Activated CD8-positive, alpha-beta memory T cell treated with anti-CD3 and anti-CD28 coated beads for 4 hours (primary cell): ENCODE measurements at places on chromosomes 4 and X.

DNA sequence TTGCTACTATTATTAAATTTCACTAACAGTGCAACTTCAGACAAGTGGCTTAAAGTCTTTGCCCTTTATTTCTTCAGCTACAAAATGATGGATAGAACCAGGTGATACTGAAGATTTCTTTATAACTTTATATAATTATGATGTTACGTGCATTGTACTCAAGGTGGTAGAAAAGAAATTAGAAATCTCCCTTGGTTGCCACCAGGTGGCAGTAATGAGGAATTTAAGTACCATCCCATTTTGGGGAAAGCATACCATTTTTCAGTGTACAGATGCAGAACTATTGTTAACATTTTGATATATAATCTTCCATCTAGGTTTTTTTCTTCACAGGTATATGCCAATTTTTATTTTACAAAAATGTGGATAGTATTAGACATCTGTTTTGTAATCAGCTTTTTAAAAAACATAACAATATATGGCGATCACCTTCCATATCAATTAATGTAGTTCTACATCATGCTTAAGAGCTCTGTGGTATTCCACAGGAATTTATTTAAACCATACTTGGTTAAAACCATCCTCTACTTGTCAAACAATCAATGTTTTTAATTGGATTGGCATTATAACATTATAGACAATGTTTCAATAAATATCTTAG lies 37.7 kb upstream of the RAB33B start:
- no peak for DNase-seq

DNA sequence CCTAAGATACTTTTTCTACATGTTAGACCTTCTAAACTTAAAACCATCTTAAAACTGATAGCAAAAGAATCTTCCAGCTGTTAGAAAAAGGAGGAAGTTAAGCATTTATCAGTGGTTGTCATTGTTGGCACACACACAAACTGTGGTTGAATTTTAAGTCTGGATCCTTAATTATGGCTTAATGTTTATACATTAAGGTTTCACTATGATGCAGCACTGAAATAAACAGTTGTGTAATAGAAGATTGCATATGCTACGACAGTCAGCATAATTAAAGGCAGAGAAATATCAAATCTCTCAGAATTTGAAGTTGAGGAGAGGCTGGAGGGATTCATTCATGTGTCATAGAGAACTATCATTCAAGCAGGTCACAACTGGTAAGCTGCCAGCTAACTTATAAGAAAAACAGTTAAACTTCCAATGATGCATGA lies 32.3 kb downstream of the ADGRA3 start:
- DNase-seq, result no peak

DNA sequence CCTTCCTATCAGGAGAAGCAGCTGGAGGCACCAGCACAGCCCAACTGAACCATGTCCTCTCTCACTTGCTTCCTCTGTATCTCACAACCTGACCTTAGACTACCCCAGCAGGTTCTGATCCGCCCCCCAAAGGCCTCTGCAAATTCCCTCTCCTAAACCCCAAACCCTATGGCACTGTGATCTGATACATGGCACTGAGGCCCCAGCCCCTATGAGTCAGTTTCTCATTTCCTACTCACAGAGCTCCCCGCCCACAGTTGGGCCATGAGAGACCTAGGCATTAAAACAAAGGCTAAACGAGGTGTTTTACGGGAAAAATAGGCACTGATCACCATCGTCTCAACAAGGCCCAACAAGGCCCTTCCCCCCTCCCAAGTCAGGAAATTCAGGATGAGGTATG lies 19.1 kb downstream of the SASH3 start:
- no peak for DNase-seq

- DNase-seq, result no peak
Measured at GRCh38 chrX:30935985-30936384, 46.9 kb upstream of the TAB3 start.

DNA sequence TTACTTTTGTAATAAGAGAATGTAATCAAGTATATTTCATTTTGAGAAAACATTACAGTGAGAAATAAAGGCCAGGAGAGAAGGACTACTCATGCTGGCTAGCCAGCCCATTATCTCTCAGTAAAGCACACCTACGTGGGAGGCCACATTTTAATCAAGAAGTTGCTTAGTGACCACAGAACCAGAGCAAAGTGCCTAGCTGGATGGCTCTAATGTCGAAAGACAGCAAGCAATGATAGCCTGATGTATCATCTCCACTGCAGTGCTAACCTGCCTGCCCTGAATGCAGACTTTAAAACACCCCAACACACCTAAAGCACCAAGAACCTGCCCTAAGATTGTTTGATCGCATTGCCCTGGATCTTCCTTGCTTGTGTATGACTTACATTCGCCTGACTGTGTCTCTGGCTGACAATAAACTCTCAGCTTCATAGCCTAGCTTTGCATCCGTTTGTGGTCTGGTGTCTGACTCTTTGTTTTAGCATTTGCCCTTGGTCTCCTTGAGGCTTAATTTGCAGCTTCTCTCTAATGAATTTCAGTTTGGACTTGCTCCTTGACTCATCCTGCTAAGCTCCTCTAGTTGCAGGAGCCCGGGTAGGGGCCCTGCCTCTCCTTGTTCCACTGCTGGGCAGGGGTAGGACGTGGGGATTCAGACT lies 31.4 kb upstream of the SOWAHD start:
- no peak for DNase-seq

GRCh38 chr4:185332575-185333464 lies 62.9 kb downstream of the LRP2BP start:
- DNase-seq, result no peak

DNA sequence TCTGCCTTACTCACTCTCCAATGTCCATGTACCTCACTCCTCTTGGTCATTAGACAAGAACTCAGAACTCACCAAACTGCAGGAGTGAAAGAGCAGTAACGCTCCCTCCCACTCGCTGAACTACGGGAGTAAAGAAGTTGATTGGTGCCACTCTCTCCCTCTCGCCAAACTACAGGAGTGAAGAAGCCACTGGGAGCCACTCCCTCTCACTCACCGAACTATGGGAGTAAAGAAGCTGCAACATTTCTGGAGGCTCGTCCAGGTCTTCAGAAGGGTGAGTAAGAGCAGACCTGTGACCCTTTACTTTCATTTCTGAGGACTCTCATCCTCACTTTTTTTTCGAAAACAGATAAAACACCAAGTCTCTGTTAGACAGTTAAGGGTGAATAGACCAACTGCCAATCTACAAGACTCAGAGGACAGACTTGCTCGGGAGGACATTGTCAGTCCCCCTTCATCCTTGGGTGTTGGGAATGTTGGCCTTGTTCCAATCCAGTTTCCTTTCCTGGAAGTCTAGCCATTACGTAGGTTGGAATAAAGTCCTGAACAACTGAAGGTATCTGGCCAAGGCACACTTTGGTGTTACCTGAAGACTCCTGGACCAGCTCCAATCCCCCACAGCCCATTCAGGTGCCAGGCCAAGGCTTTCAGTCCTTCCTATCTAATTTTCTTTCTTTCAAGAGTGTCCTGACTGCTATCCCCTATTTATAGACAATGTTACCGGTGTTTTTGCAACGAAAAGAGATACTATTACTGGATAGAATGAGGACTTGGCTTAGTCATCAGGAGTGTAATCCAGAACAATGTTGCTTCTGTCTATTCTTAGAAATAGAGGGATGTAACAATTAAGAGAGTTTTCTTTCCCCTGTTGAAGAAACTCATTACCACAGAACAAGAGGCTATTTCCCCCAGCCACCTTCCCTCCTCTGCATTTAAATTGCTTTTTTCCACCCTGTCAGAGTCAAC lies 11.0 kb upstream of the COL25A1 start:
- DNase-seq, result no peak

- no peak for DNase-seq
Measured at GRCh38 chr4:8238515-8239053, 31.0 kb upstream of the HTRA3 start.

GRCh38 chr4:76950956-76951671 lies 1.6 kb downstream of the SEPTIN11 start:
- DNase-seq, result no peak

DNA sequence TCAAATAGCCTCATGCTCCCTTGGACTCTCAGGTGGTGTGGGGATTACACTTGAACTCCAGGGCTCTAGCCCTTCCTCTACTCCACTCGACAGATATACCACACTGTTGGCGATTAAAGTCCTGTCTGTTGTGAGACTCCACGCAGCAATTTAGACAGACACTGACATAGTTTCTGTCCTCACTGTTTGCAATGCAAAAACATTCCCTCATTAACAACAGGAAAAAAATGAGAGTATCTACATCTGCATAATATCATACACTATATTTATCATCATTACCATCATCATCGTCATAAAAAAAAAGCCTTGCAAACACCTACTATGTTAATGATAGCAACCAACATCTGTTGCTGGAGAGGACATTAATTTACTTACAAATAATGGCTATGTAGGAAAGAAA lies 132.4 kb downstream of the RASL11B start:
- DNase-seq, result no peak

- DNase-seq, result no peak
Measured at GRCh38 chrX:149074398-149074797, 430.7 kb downstream of the IDS start.
